ENCODE measurements at places on chromosomes 3 and 15.

DNA sequence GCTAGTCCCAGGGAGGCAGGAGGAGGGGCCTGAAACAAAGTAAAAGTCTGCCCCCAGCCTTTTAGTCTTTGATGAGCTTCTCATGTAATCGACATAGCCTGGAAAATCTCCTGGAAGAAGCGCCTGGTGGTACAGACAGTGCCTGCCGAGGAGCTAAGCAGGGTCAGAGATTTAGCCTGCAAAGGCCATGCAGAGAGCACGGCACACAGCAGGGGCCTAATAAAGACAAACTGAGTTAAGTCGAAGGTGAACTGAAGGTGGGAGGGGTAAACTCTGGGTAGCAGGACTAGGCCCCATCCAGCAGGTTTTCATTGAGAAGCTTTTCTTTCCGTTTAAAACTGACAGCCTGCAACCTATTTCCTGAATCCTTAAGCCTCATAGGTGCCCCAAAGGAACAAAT, 115.5 kb upstream of the ABHD17C start:
- DNase-seq: no peak

GRCh38 chr3:45692866-45693265, 3.7 kb downstream of the SACM1L start:
- no peak for DNase-seq

- DNase-seq: no peak
These were observed 237.4 kb downstream of the BBX start for GRCh38 chr3:107760144-107760543.

- no peak for DNase-seq
These were observed at the start of gene CD200R1 for GRCh38 chr3:112974894-112975293. TSS of gene CD200R1 (minus strand) at chr3:112975103. CDS start at chr3:112974857, 246 bp downstream.

- no peak for DNase-seq
These were observed 74.5 kb downstream of the LSM3 start for GRCh38 chr3:14253022-14253706.

DNA sequence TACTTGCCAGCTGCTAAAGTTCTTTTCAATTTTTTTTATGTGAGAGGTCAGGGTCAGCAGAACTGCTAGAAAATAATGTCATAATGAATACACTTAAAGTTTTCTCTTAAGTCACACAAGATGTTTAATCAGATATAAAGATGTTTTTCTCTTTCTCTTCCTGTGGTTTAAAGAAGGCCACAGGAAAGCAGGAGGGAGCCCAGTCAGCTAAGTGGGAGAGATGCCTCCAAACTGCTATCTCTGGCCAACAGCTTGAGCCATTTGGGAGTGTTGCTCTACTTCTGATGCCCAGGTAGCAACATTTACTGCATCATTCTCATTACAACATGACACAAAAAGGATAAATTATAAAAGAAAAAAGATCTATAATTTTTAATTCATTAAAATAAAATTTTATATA, 45.7 kb upstream of the NLGN1 start:
- no peak for DNase-seq

- DNase-seq: no peak
These were observed 288.6 kb downstream of the FOXP1 start for GRCh38 chr3:71294919-71295318.

- DNase-seq: no peak
These were observed 1308.0 kb downstream of the ROBO1 start for GRCh38 chr3:78459796-78460195.

DNA sequence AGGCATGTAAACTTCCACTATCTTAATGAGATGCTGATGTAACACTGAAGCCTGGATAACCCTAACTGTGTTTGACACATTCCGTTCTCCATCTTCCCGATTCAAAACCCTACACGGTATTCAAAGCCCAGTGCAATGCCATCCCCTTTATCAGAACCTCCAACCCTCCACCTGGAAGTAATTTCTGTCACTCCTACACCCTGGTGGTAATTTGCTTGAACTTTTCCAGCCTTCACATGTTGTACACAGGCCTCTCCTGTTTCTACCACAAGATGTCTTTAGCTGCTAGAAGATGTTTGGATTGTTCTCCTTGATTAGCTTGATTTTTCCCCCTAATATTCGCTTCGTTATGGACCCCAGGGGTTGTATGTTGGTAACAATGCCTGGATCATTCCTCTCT, 208.9 kb downstream of the CHST2 start:
- no peak for DNase-seq

DNA sequence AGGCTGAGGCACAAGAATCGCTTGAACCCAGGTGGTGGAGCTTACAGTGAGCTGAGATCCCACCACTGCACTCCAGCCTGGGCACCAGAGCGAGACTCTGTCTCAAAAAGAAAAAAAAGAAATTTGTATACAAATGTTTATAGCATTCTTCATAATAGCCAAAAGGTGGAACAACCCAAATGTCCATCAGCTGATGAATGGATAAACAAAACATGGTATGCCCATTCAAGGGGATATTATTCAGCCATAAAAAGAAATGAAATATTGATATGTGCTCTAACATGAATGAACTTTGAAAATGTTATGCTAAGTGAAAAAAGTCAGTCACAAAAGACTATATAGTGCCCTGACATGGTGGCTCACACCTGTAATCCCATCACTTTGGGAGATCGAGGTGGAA, 11.4 kb downstream of the LHFPL4 start:
- no peak for DNase-seq

DNA sequence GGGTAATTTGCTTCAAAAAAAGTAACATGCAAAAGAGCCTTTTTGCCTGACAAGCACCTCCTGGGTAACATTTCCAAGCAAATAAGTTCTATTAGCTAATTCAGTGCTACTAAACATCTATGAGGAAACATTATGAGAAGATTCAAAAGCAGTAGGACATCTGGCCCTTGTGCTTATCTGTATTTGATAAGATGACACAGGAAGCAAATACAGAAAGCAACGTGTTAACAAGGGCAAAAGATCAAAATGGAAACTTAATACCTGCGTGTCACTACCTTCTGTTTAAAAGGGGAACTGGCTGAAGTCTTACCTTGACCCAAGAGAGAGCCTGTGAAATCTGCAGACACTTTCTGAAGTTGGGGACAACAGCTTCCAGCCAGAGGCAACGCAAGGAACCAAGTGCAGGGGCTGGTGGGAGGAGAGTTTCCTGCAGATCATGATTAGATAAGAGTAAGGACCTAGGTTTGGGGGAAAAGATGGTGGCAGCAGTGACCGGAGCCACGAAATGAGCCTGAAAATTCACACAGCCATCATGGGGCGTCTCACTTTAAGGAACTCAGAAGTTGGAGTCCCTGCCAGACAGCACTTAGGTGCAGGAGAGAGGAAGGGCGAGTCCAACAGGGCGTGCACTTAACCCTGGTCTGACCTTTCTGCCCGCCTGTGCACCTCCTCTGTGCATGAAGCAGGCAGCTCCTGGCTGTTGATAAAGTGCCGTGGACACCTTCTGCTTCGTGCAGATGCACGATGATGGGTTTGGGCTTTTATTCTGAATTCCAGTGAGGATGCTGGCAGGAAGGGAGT, 153.6 kb upstream of the BHLHE40 start:
- DNase-seq: no peak

DNA sequence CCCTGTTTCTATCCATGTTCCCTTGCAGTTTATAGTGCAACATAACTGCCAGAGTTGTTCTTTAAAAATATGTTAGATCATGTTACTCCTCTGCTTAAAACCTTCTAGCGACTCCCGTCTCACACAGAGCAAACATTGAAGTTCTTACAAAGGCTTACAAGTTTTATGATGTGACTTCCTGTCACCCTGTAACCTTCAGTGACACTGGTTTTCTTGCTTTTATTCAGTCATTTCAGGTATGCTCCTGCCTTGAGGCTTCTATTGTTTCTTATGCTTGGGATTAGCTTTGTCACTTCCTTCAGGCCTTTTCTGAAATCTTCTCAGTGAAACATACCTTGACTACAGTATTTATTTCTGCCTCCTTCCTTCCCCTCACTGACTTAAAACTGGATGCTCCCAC, 252.1 kb downstream of the DOCK3 start:
- no peak for DNase-seq

GRCh38 chr3:158539414-158540014, 31.5 kb upstream of the MLF1 start:
- peak; percentile 54 for DNase-seq

DNA sequence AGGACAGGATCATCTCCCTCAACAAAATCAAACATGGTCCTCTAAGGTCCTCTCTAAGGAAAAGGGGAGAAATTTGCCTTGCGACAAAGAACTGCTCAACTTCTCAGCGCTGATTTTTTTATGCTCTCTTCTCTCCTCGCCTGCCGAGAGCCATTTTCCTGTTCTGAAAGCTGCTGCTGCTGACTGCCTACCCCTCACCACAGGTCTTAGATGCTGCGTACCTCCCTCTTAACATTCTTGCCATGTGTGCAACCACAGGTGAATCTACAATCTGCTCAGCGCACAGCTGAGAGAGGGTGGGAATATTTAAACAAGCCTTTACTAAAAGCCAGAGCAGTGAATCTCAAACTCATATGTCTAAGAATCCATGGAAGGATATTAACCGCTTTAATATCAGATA, 210.7 kb downstream of the SSR3 start:
- DNase-seq: no peak

GRCh38 chr3:130946882-130947281, 53.0 kb downstream of the ATP2C1 start:
- DNase-seq: no peak

GRCh38 chr3:145522179-145522578, 638.8 kb downstream of the PLOD2 start:
- no peak for DNase-seq

DNA sequence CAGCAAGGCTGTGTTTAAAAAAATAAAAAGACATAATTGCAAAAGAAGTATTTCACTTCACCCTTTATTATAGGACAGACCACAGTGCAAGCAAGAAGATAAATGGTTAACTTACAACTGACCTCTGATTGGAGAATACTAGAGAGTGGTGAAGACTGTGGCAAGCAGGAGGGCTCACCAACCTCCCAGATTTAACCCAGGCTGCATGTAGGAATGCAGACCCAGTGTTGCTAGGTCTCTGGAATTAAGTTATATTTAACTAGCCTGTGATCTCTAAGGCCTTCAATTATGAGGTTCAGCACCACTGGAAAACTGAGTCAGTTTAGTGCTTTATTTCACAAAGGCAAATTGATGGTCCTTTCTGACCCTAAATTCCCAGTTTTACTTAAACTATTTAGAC, 436.6 kb downstream of the LPP start:
- DNase-seq: peak; percentile 17

DNA sequence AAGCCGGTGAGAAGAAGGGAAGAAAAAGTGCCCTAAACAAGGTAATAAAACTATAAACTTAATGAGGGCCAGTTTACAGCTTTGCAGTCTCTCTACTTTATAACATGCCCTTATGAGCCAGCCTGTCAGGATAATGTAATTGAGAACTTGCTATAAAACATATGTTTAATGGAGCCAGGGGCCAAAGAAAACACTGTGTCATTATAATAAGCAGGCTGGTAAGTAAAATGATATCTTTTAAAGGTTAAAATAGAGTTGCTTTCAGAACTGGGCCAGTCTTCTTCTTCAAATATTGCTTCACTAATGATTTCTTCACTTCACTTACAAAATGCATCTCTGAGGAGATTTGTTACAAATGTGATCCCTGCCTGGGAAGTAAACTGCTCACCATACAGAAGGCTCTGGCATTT, 192.5 kb downstream of the SHOX2 start:
- DNase-seq: peak; percentile 64

- peak; percentile 98 for DNase-seq
These were observed 6.3 kb upstream of the PKM start for GRCh38 chr15:72237029-72237852.

DNA sequence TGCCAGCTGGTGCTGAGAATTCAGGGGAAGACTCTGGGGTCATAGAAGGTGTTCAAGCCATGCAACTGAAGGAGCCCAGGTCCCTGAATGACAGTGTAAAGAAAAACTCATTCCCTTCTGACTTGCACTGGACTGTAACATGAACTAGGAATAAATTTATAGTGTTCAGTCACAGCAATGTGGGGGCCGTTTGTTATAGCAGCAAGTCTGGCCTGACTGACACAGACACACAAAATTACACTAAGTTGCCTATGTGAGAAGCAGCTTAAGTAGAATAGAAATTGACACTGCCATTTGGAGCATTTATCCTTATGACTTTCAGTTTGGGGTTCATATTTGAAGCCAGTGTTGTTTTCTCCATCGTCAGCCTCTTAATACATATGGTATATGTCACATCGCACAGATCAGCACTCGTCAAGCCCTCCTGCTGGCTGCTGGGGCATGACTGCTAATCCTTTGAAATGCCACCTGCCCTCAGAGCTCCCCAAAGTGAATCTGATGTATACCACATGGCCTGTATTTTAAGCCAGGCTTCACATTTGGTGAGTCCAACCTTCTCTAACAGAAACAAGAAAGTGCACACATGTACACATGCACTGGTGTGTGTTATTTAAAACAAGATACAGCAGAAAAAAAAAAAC, 17.1 kb upstream of the HEG1 start:
- no peak for DNase-seq

DNA sequence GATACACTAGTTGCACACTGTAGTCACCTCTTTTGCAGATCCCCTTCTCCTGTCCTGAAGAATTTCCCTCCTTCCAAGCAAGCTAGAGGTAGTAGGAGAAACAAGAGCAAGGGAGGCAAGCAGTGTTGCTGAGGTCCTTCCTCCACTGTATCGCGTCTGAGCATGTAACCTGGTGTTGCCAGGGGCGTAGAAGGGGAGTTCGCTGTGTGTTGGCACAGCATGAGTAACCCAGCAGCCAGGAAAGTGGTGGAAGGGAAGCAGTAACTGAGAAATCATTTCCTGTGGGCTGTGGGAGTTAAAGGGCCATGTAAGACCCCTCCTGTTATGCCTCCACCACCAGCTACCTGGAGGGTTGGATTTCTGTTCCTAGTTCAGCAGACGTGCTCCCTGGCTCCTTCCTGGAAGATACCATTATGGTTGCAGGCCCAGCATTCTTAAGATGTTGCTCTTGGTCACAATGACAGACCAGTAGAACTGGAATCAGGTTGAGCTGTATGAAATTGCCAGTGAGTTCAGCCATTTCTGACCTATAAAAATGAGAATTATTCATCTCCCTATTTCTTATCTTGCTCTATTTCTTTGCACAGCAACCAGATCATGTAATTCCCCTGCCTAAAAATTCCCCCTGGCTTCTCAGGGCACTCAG, 215.3 kb upstream of the TOPAZ1 start:
- no peak for DNase-seq

GRCh38 chr15:101201411-101202174, 50.3 kb downstream of the CHSY1 start:
- peak; percentile 99 for DNase-seq

DNA sequence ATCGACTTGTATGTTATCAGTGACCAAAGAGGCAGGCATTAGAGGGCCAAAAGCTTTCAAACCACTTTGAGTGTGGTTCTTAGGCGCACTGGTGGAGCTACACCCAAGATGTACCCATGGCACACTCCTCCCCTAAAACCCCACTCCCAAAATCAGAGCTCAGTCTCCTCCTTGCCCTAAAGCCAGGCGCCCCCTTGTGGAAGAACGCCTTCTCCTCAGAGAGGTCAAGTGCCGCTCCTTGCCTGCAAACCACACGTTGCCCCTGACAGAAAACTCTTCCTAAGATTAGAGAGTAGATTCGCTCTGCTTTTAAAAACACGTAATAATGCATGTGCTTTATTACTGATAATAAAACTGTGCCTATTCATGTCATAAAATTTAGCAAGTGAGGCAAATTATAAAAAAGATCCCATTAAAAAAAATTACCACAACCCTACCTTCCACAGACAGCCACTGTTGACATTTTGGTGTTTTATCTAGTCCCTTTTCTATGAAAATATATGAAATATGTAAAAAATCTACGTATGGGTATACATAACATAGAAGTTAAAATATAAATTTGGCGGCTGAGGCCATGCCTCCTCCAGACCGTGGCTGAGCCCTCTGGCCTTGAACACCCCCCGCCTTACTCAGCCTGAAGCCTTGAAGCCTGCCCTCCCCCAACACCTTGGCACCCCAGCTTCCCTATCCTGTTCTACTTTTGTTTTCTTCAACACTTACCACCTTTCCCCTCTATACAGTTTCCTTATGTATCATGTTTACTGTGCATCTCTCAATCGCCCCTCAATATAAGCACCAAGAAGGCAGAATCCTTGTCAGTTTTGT, 33.5 kb downstream of the BCL2L10 start:
- DNase-seq: peak; percentile 72
